ENCODE measurements at places on chromosomes 6 and 20.

DNA sequence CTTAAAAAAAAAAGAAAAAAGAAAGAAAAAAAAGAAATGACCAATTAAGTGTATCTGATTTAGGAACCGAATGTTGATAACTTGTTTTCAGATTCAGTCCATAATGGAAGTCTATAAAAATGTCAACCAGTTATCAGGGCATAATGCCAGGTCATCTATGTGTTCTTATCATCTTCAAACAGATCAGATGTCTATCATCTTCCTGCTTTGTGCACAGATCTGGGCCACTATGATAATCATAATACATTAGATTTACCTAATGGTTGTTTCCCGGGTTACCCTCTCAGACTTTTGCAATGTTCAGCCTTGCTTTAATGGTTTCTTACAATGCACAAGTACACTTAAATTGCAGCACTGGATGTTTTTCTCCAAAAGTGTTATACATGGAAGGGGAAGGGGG, 100.6 kb downstream of the NKAIN2 start:
- H3K4me1 ChIP-seq, result no peaks in the 10 kb centered on the region
- H3K4me3 ChIP-seq, result no peak overlapping the region
- DNase-seq, result no peak
- no peak overlapping the region for H3K27ac ChIP-seq
- no peaks in the 10 kb centered on the region for H3K27me3 ChIP-seq

DNA sequence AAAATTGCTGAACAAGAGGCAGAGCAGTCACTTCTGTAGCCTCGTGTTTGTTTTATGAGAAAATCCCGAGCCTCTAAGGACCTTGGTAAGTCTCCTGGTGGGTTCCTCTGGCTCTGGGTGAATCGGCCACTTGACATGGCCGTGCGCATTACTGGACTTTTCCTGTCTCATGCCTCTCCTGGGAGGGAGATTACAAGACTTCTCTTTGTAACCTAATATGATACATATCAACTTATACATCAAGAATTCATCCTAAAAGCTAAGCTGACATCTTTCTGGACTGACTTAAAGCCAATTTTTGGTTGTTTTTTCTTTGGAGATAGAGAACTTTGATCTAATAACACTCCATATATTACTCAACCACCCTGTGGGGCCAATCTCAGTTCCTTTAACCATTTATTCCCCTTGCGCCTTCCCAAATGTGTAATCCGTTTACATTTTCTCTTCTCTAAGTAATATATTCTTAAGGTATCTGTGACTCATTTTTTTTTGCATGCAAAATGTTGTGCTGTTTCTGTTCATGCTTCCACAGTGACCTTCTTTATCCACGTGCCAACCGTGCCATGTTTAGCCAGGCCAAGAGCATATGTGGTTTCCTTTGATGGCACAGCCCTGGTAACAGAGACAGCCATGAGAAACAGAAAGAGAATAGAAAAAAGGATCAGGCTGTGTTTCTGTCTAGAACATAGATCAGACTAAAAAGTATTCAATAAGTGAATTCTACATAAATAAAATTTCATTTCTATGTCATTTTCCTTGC, 47.5 kb upstream of the JAG1 start:
- no peaks in the 10 kb centered on the region for H3K4me1 ChIP-seq
- no peaks in the 10 kb centered on the region for H3K27me3 ChIP-seq
- no peak for DNase-seq
- no peaks in the 10 kb centered on the region for H3K36me3 ChIP-seq
- no peak overlapping the region for H3K27ac ChIP-seq
- no peak overlapping the region for H3K4me3 ChIP-seq

DNA sequence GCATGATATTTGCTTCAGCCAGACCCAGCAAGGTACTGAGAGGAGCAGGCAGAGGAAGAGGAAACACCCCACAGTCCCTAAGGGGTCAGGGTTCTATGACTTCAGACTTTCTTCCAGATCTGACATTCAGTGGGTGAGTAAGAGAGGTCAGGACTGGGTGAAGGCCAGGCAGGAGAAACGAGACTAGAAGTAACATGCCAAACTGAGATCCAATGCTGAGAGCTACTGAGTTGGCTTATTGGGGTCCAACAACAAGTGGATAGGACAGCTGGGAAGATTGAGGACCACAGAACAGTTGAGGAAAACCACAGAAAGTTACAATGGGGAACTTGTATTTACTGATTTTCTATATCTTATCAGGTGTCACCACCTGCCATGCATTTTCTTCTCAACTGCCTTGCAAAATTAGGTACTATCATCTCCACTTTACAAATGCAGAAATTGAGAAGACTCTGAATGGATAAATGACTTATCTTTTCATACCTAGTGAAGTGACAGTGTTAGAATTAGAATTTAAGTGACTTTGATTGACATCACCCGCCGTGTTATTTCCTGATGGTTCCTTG, 43.8 kb upstream of the HIVEP1 start:
- no peak for DNase-seq
- H3K27me3 ChIP-seq, result no peaks in the 10 kb centered on the region
- no peaks in the 10 kb centered on the region for H3K36me3 ChIP-seq
- no peak overlapping the region for H3K4me3 ChIP-seq
- H3K27ac ChIP-seq, result no peak overlapping the region

GRCh38 chr6:71127374-71127773, 161.2 kb upstream of the OGFRL1 start:
- H3K4me3 ChIP-seq, result no peak overlapping the region
- no peaks in the 10 kb centered on the region for H3K4me1 ChIP-seq
- H3K27ac ChIP-seq, result no peak overlapping the region
- peak; percentile 69 for DNase-seq
- H3K27me3 ChIP-seq, result no peaks in the 10 kb centered on the region

- no peaks in the 10 kb centered on the region for H3K27me3 ChIP-seq
- H3K4me3 ChIP-seq, result no peak overlapping the region
- no peak for DNase-seq
- peaks cover 12% of the 10 kb centered on the region for H3K36me3 ChIP-seq
These were observed 9.1 kb downstream of the RIPK1 start for GRCh38 chr6:3077430-3077829.

- peak; percentile 95 for DNase-seq
- peak overlapping the region; percentile 44 for H3K27ac ChIP-seq
- H3K4me3 ChIP-seq, result no peak overlapping the region
- H3K36me3 ChIP-seq, result no peaks in the 10 kb centered on the region
- peaks cover 8% of the 10 kb centered on the region for H3K4me1 ChIP-seq
- no peaks in the 10 kb centered on the region for H3K27me3 ChIP-seq
These were observed 47.4 kb upstream of the CCDC28A start for GRCh38 chr6:138726066-138726756.

- no peak for DNase-seq
- no peak overlapping the region for H3K4me3 ChIP-seq
- H3K27me3 ChIP-seq, result no peaks in the 10 kb centered on the region
- H3K36me3 ChIP-seq, result no peaks in the 10 kb centered on the region
- no peaks in the 10 kb centered on the region for H3K4me1 ChIP-seq
These were observed 86.7 kb downstream of the HMGCLL1 start for GRCh38 chr6:55492259-55492658.

DNA sequence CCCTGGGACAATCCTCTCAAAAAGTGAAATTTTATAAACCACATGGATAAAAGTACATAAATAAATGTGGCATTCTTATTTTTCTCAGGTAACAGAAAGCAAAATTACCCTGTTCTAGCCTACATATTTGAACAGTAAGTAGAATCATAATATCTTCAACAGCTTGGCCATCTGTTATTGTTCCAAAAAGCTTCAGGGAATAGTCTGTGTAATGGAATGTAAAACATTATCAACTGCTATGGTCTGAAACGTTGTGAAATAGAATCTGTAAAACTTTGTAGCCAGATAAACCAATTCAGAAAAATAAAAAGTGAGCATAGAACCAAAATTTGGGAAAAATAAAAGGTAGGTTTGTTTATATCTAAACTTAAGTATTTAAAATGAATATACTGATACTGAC, 114.7 kb downstream of the THEMIS start:
- no peak for DNase-seq
- no peaks in the 10 kb centered on the region for H3K36me3 ChIP-seq
- no peaks in the 10 kb centered on the region for H3K4me1 ChIP-seq
- no peak overlapping the region for H3K27ac ChIP-seq
- H3K27me3 ChIP-seq, result no peaks in the 10 kb centered on the region

Data from trophoblast cell (in vitro differentiated cells and primary cell).